ENCODE measurements at places on chromosomes 1 and 21.

GRCh38 chr1:212021563-212021962, 13.8 kb downstream of the INTS7 start:
- no peak for DNase-seq

DNA sequence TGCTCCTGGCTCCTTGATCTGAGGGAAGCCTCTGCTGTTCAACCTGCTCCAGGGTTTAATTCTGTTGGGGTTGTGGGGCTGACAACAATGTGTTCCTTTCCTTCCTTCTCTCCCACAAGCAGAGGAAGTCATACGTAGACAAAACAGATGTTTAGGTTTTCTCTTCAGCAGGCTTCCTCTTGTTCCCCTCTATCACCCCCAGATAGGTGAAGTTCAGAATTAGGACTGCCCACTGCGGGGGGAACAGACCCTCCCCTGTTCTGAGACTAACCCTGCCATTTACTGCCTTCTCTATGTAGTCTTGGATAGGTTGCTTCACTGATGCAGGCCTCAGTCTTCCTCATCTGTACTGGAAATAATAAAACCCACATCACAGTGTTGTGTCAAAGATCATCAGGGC, 30.0 kb upstream of the NRDC start:
- DNase-seq, result no peak

DNA sequence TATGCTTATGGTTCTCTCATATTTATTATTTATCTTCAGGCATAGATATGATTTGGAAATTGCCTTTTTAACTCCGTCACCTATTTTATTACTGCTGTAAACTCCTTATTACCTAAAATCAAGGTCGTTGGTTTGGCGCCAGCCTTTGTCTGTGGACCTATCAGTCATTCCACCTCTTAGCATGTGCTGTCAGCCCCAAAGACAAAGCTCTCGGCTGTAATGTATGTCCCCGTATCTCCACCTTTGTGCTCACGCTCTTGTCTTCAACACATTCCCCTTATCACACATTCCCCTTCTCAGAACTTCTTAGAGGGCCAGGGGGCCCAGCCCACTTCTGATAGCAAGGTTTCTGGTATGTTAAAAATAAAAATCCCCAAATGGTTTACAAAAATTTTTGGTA, 342.2 kb downstream of the RYR2 start:
- no peak for DNase-seq

DNA sequence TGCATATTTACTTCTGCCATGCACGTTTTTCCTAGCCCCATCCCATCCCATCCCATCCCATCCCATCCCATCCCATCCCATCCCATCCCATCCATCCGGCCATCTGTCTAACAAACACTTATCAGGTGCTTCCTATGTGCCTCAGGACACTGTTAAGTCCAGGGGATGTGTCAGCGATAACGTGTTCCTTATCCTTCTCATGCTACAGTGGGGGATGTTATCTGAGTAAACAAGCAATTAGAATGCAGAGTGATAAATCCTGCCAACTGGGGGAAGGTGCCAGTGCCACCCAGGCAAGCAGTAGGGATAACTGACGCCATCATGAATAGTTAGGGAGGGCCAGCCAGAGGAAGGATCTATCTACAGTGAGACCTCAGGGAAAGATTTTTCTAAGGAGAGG, 304.2 kb downstream of the CAMTA1 start:
- DNase-seq, result no peak

GRCh38 chr1:199157494-199157893, 518.7 kb downstream of the PTPRC start:
- no peak for DNase-seq

- DNase-seq, result no peak
Measured at GRCh38 chr1:11568687-11569086, 85.5 kb downstream of the FBXO2 start.

DNA sequence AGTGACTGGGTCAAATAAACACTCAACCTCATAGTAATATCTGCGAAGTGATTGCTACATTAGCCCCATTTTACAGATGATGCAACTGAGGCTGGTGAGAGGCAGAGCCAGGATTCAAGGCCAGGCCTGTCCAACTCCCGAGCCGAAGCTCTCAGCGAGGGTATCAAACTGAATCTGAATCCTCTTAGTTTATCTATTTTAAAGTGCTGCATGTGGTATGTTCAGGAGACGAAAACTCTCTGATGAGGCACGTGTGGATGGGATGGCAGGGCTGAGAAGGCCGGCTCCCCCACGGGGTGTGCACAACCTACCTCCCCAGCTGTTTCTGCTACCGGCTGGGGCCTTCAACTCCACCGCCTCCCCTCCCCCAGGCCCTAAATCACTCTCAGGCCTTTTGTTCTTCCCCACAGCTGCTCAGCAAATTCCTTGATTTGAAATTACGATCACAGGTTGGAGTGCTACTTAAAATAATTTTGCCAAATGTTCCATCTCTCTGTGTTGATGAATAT, 171.8 kb downstream of the TOMM20 start:
- no peak for DNase-seq

DNA sequence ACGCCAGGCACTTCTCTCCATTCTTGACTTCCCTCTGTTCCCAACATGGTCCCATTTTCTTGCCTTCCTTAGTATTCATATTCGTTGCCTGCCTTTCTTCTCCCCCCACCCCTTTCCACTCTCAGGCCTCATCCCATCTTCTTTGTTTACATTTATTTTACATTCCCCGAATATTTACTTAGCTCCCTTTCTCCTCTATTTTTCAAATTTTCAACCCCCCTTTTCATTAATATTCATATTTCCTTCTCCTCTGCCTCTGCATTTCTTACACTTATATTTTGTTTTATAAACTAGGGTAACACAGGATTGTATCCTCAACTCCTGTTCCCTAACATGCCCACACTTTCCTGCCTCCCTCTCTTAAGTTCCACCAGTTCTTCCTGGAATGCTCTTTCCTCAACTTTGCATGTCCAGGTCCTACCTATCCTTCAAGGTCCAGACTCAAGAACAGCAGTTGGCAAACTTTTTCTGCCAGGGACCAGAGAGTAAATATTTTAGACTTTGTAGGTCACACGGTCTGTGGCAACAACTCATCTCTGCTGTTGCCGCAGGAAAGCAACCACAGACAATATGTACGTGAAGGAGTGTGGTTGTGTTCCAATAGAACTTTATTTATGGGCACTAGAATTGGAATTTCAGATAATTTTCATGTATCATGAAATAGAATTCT, 29.8 kb upstream of the A3GALT2 start:
- DNase-seq, result no peak

DNA sequence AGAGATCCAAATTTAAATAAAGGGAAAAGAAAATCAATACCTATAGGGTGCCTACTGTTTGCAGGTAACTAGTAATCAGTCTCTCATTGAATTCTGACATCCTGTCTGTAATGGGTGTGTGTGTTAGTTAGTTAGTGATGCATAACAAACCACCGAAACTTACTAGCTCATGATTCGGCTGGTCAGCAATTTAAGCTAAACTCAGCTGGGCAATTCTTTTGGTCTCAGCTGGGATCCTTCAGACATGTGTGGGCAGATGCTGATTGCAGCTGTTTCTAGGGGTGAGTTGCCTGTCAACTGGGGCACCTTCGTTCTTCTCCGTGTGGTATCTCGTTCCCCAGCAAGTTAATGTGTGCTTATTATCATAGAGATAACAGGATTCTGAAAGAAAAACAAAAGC, 40.2 kb upstream of the ZNF124 start:
- no peak for DNase-seq

DNA sequence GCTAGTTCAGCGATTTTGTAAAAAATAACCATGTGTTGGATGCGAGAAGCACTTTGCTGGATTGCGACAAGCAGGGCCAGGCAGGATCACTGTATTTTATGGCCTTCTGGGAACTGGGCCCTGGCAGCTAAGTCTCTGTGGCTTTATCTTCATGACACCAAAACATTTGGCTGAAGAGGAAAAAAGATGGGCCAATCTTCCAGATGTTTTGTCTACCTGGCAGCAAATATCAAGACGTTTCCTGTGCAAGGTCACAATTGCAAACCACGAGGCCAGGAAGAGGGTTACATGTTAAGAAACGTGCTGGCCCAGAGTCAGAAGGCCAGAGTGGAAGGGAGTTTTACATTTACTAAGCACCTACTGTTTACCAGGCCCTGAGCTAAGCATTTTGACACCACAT, 22.1 kb downstream of the GRIK3 start:
- no peak for DNase-seq

GRCh38 chr1:94038511-94038910, 82.4 kb downstream of the ABCA4 start:
- DNase-seq, result no peak

GRCh38 chr1:92764116-92764515, 20.8 kb downstream of the EVI5 start:
- no peak for DNase-seq

GRCh38 chr21:38126666-38127303, 130.0 kb upstream of the KCNJ15 start:
- DNase-seq, result peak; percentile 36

- DNase-seq, result no peak
Measured at GRCh38 chr1:38803647-38804046, 55.9 kb downstream of the RRAGC start.

- no peak for DNase-seq
Measured at GRCh38 chr1:89356658-89357400, 7.0 kb upstream of the GBP6 start.

DNA sequence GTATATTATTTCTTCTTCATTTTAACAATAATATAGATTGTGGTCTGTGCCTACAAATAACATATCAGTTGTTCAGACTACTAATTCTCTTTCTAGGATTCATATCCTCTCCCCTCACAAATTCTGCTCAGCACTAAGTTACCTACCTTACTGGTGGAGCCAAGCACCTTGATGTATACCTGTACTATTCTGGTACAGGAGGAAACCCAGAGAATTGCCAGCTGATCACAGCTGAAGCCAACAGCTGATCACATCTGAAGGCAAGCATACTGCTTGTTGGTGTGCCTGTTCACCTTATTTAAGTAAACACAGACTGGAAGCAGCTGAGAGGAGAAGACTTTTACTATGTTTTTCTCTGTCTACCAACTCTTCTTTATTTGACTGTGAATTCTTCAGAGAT, 101.8 kb downstream of the PBX1 start:
- no peak for DNase-seq

DNA sequence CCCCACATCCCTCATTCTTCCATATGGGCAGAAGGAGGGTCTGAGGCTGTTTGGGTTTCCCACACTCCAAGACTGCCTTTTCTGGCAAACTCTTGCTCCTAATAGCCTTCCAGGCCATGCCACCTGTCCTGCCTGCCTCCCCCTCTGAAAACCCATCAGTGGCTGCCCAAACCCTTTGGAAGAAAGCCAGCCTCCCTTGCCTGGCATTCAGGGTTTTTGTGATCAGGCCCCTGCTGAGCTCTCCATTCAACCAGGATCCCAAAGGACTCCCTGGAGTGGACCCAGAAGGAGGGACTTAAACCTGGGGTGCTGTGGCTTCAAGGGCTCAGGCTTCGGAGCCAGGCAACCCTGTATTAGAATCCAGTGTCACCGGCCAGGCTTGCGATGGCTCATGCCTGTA, 4.2 kb upstream of the GUCA2A start:
- no peak for DNase-seq

- no peak for DNase-seq
Measured at GRCh38 chr1:209743145-209743482, 12.7 kb upstream of the TRAF3IP3 start.

- DNase-seq, result no peak
Measured at GRCh38 chr1:243837907-243838535, 12.0 kb downstream of the AKT3 start.

DNA sequence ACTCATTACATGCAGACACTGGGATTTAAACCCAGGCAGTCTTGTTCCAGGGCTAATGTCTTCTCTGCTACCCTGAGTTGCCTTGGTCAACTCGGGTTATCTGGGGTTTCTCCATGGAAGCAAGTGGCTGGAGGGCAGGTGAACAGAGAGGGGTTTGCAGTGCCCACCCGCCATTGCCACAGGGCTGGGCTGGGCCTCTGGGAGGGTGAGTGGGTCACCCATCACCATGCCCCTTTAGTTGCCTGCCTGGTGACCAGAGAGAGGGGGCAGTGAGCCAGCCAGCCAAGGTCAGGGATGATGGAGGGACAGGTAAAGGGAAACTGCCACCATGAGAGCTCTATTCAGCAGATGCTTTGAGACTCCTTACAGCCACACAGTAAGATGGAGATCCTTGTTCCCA, 53.2 kb downstream of the GRIK3 start:
- no peak for DNase-seq

- no peak for DNase-seq
Measured at GRCh38 chr1:203049576-203050180, 23.4 kb downstream of the PPFIA4 start.

DNA sequence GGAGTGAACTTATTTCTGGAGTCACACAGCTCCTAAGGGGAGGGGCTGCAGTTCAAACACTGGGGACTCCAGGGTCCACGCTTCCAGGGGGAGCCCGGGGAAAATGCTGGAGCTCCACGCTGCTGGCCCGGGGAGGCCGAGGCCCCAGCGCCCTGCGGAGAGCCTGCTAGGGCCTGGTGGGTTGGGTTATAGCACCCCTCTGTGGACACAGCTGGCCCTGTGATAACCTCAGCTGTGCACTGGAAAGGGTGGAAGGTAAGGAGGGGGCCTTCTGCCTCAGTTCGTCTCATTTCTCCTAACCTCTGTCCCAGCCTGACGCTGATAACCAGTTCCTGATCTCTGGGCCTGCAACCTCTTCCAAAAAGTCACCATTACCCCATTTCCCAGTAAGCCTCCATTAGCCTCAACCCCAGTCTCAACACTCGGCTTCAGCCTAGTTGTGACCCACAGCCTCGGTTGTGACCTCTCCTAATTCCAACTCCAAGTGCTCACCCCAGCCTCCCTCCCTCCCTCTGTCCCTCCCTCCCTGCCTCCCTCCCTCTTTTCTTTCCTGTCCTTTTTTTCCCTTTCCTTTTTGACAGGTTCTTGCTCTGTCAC, 7.1 kb downstream of the NBL1 start:
- DNase-seq, result peak; percentile 4

- no peak for DNase-seq
Measured at GRCh38 chr1:54701066-54701465, 14.6 kb upstream of the TTC4 start.

DNA sequence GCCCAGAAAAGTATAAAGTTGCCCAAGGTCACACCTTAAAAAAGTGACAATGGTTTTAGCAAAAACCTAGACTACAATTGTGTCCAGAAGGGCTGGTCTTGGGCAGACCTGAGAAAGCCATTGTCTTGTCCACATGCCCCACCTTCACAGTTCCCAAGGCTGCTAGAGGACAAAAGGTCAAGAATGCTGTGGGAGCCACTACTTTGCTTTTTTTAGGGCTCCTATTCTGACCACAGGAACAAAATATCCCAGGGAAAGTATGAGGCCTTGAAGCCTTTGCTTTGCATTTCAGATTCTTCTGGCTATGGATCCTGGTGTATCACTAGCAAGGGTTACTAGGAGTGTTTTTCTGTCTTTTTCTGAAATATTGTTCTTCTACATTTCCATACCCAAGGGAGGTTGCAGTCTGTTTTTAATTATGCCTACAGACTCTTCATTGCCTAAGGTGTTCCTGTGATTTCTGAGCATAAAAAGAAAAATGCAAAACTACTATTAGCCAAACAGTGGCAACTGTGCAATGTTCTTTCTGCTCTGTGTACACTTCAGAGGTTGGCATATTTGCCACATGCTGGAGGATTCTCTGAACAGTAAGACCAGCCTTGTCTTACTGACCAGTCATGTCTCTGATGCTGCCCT, 10.7 kb downstream of the C1orf162 start:
- no peak for DNase-seq

All from CD14-positive monocyte (primary cell).